Lower lobe of right lung (tissue), 2 donors: ENCODE measurements at places on chromosomes 4 and X.

DNA sequence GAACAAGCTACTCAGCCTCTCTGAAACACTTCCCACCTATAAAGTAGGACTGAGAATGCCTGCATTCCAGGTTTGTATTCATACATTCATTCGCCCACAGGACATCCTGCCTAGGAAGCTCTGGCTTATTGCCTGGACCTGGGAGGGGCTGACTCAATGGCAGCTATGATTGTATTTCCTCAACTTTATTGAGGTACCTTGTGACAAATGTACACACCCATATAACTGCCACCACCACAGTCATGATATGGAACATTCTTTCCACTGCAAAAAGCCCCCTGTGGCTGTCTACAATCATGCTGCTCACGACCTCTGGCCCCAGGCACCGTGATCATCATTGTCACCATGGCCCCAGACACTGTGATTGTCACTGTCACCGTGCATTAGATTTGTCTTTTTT lies 68.3 kb downstream of the ABLIM2 start:
- no peak for DNase-seq

DNA sequence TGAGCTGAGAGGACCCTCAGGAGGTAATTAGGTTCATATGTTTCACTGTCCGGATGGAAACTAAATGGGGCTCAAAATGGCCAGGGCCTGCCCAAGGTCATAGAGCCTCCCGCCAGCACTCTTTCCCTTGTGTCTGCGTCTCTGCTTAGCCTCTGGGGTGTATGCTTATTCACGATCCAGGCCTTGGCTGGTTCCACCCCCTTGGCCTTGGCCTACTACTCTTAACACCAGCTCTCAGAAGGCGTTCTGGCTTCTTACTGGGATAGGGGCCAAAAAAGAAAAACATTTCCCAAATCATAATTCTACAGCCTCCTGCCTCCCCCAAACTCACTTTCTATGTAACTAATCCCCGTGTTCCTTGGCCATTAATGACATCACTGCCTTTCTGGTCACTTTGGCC lies 68.8 kb downstream of the RTL5 start:
- no peak for DNase-seq

- no peak for DNase-seq
Measured at GRCh38 chr4:124817531-124817930, 105.0 kb upstream of the ANKRD50 start.

- no peak for DNase-seq
Measured at GRCh38 chrX:41096339-41096955, 11.2 kb downstream of the USP9X start.

DNA sequence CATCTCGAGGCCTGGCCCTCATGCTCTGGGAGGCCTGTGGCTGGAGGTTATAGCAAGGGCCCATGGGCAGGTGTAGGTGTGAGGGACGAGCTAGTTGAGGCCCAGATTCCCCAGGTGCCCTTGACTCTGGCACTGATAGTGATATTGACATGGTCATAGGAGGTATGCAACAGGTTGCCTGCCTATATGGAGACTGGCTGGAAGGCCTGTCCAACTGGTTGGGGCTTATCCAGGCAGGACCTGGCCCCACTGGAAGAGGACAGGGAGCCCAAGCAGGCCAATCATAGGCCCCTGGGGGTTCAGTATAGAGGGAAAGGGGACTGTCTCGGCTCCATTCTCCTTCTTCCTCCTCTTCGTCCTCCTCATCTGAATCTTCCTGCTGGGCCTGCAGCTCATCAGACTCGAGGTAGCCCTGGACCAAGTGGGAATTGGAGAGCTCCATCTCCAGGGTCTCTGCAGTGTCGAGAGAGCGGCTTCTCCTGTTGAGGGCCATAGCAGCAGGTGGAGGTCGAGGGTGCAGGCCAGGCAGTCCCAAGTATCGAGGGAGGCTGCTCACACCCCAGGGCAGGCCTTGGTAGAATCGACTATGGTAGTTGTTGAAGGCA lies 15.3 kb downstream of the AMER1 start:
- DNase-seq, result no peak

DNA sequence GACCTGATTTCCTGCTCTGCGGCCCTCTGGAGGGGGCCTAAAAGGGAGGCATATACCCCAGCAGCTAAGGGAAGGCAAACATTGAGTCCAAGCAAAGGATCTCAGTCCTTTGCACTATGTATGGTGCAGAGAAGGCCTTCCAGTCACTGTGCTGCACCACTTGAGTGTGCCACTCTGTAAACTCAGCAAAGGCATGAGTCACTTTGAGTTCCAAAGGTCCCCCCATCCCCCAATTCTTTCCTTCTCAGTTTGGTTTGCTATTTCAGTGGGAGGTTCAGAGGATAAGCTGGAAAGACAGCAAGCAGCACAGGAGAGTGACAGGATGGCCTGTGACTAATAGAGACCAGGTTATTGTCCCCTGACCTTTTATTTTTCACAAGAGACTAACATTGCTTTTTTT lies 131.3 kb downstream of the FHDC1 start:
- DNase-seq, result no peak

DNA sequence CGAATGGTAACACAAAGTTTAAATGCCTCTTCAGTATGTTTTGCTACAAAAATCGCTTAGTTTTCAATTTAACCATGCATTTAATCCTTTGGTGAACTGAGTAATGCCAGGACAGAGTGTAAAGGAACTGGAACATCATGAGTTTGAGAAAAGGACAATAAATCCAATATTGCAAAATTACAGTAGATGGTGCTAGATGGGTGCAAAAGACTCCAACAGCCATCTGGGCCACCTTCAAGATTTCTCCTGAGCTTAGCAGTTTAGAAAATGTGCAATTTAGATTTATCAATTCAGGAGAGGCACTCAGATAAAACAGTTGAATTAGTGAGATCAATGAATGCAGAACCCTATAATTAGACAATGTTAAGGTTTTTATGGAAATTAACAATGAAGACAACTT lies 33.2 kb upstream of the MID1IP1 start:
- DNase-seq, result no peak

DNA sequence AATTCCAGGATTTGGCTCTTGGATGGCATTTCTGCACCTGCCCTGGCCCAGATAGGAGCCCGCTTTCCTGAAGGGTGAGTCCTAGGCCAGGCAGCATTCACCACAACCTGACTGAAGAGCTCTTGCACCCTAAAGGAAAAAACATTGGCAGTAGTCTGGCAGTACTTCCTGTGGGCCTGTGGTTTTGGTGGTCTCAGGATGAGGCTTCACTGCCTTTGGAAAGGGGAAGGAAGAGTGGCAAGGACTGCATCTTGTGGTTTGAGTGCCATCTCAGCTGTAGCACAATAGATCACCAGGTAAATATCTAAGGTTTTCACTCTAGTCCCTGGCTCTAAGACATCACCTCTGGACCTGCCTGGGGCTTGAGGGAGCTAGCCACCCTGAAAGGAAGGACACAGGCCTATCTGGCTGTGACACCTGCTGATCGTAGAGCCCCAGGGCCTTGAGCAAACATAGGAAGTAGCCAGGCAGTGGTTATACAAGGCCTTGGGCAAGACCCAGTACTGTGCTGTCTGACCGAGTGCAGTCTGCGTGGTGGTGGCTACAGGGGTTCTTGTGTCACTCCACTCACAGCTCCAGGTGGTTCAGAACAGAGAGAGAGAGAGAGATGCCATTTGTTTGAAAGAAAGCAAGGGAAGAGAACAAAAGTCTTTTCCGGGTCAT lies 28.5 kb upstream of the PRRG1 start:
- no peak for DNase-seq

DNA sequence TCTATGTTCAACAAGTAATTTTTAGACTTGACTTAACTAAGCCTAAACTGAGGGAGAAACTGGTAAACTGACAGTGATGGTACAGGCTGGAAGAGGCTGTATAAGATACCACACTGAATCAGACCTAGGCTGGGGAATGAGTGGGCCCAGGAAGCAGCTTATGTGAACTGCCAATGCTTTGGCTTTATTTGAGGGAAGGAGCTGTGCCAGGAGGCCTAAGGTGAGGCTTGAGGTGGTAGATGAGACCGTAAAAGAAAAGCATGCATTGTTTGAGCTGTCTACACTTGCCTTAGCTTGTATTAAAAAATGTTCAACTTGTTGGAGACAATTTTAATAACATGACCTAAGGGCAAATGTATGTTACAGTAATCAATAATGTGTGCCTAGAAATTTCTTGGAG lies 96.2 kb downstream of the RS1 start:
- DNase-seq, result no peak

- DNase-seq, result no peak
Measured at GRCh38 chr4:153483432-153484418, 17.6 kb downstream of the TMEM131L start.

- no peak for DNase-seq
Measured at GRCh38 chr4:33411182-33411581, 2691.0 kb downstream of the PCDH7 start.

GRCh38 chr4:40038977-40039376 lies 17.7 kb upstream of the N4BP2 start:
- DNase-seq, result no peak

GRCh38 chrX:118523920-118524319 lies 28.3 kb downstream of the DOCK11 start:
- DNase-seq, result no peak
